ENCODE measurements at places on chromosomes 1 and 21. TPM values are rescaled to one million over a fixed set of nuclear protein-coding genes. Genes with fewer than 3 reads are reported as not detected.
A peak's percentile ranks its signal among the peaks of the same experiment; 100 is the strongest.

TNFAIP8L2 gene
- not detected for total RNA-seq

ZNF648 gene
- 0.08 TPM for total RNA-seq

DNA sequence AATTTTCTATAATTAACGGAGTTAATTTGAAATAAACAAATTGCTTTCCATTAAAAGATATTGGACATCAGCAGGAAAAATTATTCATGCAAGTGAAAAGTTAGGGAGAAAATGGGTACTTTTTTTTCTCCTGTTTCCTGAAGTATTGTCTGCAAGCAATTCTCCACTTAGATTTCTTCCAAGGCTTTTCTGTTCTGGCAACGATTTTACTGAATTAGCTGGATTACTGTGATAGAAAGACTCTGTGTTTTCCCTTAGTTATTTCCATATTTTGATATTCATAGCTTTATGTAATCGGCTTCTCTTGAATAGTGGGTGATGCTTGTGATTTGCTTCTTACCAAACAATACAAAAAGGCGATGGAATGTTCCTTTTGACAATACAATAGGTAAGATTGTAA, 1333.9 kb downstream of the AMY1C start:
- ATAC-seq: no peak

- ATAC-seq: peak; percentile 57
Measured at GRCh38 chr1:90721210-90722194, 4.4 kb upstream of the BARHL2 start.

DNA sequence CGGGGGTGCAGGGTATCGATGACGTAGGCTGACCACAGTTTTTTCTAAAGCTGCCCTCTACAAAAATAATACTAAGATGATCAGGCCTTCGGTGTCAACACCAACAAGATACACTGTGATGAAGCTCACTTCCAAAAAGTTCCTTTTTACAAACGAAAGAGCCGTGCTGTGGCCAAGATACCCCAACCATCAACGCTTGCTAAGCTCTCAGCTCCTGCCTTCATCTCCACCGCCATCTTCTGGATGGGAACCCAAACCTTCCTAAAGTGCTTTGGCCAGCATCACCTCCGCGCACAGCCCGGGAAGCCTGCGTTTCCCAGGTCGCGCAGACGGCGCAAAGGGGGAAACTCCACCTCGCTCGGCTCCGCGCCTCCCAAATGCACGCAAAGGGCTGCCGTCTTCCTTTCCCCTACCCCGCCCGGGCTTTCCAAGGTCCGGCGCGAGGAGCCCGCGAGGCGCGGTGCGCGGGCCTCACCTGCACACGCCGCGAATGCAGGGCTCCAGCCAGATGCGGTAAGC, 541 bp downstream of the USP48 start:
- peak; percentile 22 for ATAC-seq

All from esophagus mucosa (tissue), 1 donor.